ENCODE measurements at places on chromosomes 4 and X. TPM values are rescaled to one million over a fixed set of nuclear protein-coding genes. Genes with fewer than 3 reads are reported as not detected.

DNA sequence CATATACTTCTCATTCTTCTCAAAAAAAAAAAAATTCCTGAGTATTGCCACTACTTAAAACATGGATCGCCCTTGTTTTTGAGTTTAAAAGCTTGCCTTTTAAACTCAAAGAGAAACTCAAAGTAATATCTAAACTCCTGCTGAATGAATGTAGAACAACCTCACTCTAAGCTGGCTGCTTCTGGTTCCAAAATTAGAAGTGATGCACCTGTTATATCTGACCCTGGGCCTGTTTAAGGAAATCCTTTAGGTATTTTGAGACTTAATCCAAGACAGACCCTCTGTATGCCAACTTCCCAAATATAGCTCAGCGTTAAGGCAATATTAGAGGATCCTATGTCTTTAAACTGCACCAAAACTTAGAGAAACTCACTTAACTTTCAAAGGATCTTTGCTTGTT is 1.8 kb upstream of the OTUD4 start:
- no peak for DNase-seq

The APLN gene
- 0.52 TPM for total RNA-seq

DNA sequence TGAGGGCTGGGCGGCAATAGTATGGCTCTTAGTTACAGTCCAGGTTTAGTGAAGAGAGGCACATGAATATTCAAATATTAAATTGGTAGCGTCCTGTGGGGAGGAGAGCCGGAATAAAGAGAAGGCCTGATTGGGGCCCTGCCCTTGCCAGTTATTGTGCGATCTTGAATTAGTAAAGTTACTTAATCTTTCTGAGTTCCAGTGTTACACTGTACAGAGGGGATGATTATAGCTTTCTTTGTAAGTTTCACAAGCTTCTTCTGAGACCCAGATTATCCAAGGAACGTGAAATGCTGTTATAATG is 1.2 kb downstream of the METAP1 start:
- DNase-seq, result no peak

The MAGEB1 gene
- total RNA-seq, result not detected

GRCh38 chr4:139129206-139129605 is 47.8 kb downstream of the ELF2 start:
- no peak for DNase-seq

The CFAP299 gene
- not detected for total RNA-seq

GRCh38 chr4:81506731-81507130 is 35.0 kb upstream of the RASGEF1B start:
- DNase-seq, result no peak

GRCh38 chrX:54826598-54826997 is 19.1 kb downstream of the MAGED2 start:
- no peak for DNase-seq

DNA sequence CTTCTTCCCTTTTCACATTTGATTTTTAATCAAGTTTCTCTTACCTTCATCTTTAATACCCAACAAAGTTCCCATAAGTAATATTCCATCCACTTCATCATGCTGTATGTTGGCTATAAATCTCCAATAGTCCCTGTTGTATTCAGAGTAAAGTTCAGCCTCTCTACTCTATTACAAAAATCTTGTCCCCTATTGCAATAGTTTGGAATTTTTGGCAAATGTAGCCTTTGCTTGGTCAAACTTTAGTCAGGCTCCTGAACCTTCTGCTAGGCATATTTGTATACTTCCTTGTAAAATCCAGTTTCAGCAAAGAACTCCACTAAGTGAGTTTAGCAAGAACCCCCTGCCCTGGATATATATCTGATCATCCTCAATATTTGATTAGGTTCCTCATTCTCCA is 54.0 kb upstream of the PACRGL start:
- DNase-seq, result no peak

The SPANXC gene
- not detected for total RNA-seq

The PDCL2 gene
- not detected for total RNA-seq

DNA sequence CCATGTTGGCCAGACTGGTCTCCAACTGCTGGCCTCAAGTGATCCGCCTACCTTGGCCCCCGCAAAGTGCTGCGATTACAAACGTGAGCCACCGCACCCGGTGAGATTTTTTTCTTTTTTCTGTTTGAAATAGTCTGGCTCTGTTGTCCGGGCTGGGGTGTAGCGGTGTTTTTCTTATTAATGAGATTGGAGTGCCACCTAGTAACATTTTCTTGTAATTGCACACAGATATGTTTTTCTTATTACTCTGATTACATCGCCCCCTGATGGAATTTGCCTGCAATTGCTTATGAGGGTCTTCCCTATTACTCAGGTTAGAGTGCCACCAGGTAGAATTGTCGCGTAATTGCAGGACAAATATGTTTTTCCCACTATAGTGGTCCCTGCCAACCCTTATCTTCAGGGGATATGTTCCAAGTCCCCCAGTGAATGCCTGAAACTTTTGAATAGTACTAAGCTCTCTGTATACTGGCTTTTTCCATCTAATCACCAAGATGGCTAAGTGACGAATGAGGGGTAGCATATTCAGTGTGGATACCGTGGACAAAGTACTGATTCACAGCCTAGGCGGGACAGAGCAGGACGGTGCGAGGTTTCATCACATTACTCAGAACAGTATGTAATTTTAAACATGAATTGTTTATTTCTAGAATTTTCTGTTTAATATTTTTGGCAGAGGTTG is 8.6 kb upstream of the PDHA1 start:
- DNase-seq, result no peak

The TBCK gene
- total RNA-seq, result 64.5 TPM

DNA sequence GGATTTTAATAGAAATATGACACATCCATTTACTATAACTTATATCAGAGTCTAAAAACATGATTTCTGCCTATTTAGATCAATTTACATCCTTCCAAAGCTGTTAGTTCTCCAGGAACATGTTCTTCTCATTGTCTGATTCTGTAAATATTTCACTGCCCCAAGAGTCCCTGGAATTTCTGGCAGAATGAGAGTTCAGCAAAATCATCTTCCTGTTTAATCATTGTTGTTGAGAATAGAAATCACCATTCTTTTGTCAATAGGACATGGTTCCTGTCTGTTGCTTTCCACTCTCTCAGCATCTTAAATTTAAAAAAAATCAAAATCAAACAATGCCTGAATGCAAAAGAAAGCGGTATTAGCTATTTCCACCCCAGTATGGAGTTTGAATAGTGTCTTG is 172.8 kb upstream of the FRMPD4 start:
- no peak for DNase-seq

- DNase-seq, result no peak
These were observed 174.0 kb upstream of the MAP3K15 start for GRCh38 chrX:19689170-19689779.

DNA sequence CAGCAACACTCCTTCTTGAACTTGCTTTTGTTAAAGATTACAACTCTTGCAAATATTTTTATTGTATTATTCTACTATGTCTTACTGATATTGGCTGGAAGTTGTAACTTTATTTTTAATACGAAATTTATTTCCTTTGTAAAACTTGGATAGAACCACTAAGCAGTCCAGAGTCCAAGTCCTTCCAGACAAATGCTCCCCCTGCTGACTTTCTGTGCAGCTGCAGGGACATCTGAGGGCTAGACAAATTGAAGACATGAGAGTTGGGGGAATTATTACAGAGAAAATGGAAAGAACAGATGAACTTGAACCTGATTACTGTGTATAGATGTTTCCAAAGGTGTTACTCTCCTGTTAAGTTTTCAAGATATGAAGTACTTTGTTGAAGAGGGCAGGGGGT is 238.8 kb downstream of the GRIA3 start:
- no peak for DNase-seq

The BEX1 gene
- total RNA-seq, result 2.4 TPM

The VSIG4 gene
- total RNA-seq, result 23.4 TPM

DNA sequence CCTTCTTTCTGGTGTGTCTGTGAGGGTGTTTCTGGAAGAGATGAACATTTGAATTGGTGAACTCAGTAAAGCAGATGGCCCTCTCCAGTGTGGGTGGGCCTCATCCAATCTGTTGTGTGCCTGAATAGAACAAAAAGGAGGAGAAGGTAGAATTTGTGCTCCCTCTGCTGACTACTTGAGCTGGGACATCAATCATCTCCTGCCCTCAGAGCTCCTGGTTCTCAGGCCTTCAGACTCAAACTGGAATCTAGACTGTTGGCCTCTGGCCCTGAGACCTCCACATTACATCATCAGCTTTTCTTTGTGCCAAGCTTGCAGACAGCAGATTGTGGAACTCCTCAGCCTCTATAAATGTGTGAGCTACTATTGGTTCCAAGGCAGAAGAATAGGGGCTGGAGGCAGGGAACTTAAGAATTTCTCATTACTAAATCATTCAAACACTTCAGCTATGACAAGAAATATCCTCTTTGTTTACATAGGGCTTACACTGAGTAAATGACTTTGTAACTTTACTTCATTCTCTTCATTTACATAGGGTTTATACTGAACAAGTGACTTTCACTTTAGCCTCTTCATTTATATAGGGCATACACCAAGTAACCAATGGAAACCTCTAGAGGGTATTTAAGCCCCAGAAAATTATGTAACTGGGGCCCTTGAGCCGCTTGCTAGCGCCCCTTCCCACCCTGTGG is 86.9 kb upstream of the NWD2 start:
- no peak for DNase-seq

The UGT2B15 gene
- 0.47 TPM for total RNA-seq

DNA sequence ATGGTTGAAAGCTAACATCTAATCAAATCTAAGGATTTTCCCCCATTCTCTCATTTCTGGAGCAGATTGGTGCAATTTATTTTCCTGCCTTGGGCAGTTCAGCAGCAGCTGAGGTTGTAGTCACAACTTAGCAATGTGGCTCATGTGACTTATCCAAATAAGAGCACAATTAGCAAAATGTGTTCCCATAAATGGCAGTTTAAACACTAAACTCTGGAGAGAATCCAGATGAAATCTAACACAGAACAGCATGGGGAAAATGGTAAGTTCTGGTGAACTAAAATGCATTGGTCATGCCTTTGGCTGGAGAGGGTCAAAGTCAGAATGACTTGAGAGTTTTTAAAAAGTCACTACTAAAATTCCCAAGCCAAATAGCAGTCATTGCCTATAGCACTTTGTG is 422.6 kb upstream of the DIPK2B start:
- no peak for DNase-seq

GRCh38 chr4:5760936-5761480 is 50.0 kb downstream of the EVC start:
- DNase-seq, result no peak

GRCh38 chr4:181293541-181293940 is 949.7 kb upstream of the TENM3 start:
- DNase-seq, result no peak

The PSAPL1 gene
- not detected for total RNA-seq

DNA sequence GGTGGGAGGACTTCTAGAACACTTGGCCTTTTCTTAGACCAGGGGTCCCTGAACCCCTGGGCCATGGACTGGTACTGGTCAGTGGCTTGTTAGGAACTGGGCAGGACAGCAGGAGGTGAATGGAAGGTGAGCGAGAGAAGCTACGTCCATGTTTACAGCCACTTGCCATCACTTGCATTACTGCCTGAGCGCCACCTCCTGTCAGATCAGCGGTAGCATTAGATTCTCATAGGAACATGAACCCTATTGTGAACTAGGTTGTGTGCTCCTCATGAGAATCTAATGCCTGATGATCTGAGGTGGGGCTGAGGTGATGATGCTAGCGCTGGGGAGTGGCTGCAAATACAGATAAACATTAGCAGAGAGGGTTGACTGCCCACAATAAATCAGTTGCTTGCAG is 100.9 kb upstream of the IGFBP7 start:
- no peak for DNase-seq

DNA sequence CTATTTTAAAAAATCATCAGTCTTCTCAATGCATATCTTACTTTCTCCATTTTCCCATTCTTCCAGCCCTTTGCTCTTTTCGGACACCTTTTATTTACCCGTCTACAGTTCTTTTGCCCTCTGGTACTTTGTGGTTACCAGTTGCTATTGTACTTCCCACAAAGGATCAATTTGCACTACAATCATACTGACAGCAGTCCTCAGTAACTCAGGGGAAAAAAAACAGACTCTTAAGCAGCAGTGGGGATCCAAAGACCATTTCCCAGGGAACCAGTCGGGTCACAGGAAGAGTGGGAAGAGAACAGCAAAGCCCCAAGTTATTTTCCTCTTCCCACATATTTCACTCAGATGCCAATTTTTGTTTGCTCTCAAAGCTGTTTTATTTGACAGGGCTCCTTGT is 23.1 kb downstream of the DMD start:
- no peak for DNase-seq

DNA sequence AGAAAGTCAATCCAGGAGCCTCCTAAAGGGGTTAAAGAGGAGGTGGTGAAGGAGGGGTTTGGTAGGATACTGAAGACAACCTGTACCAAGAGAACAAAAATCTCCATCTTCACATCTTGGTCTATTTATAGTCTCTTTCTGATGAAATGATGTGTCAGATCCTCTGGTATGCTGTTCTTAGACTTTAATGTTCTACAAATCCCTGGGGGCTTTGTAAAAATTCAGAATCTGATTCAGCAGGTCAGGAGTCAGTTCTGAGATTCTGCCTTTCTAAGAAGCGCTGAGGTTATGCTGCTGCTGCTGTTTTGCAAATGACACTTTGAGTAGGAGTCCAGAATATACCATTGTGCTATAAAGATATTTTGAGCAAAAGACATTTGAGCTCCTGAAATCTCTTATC is 172.9 kb upstream of the GLRA2 start:
- no peak for DNase-seq

DNA sequence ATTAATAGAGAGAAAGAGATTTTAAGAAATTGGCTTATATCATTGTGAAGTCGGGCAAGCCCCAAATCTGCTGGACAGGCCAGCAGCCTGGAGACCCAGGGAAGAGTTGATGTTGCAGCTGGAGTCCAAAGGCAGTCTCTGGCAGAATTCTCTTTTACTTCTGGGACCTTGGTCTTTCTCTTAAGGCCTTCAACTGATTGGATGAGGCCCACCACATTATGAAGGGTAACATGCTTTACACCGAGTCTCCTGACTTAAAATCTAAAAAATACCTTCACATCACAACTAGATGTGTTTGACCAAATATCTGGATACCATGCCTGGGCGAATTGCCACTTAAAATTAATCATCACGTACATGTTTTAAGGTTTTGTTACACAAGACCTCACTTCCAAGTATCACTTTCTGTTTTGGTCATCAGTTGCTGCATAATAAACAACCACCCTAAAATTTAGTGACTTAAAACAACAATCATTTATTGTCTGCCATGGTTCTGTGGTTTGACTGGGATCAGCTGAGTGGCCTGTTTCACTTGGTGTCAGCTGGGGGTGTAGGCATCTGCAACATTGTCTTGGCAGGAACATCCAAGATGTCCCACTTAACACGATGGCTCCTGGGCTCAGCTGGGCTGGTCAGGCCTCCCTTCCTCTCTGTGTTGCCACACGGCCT is 3.4 kb downstream of the CD38 start:
- DNase-seq, result no peak

The SPANXN4 gene
- not detected for total RNA-seq
